ENCODE measurements at places on chromosomes 6 and 20.

GRCh38 chr6:1832358-1832757 is 222.6 kb downstream of the FOXC1 start:
- no peak for DNase-seq

- no peak for DNase-seq
Measured at GRCh38 chr20:13723011-13723410, 61.7 kb downstream of the ESF1 start.

- DNase-seq, result no peak
Measured at GRCh38 chr6:167588181-167588919, 238.4 kb upstream of the AFDN start.

- DNase-seq, result no peak
Measured at GRCh38 chr6:20204512-20204894, 7.8 kb downstream of the MBOAT1 start.

DNA sequence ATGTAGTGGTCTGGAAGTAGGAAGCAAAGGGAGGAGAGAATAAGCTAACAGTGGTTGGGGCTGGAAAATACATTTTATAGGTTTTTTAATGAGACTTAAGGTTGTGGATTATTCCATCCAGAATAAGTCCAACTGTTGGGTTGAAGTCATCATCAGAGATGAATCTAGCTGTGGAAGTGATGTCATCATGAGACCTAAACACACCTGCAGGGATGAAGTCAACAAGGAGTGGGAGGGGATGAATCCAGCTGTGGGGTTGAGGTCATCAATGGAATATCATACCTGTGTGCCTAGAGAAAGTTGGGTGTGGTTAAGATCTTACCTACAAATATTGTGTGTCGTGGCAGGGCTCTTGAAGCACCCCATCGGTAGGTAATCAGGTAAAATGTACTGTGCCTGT is 730.7 kb downstream of the RFPL4B start:
- no peak for DNase-seq
